Activated CD4-positive, alpha-beta T cell treated with anti-CD3 and anti-CD28 coated beads, Interleukin-2, amount 50 U/mL, for 48 hours (primary cell): ENCODE measurements at places on chromosomes 16 and 17.

DNA sequence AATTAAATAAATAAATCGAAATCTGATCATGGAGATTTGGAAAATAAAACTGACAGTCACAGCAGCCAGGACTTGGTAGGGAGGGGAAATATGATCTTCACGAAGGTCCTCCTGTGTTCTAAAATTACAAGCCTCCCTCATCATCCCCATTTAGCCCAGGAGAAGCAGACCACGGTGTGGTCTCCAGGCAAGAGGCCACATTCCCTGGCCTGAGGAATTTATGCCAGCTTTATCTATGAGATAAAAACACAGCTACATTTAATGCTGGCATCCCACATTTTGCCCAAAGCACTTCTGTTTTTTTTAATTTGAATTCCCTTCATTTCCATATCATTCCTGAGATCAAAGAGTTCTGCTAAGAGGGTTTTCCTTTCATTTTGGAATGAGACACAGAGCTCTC lies 43.2 kb downstream of the ABCC12 start:
- DNase-seq = no peak

GRCh38 chr16:47872225-47872624 lies 283.6 kb downstream of the ABCC12 start:
- no peak for DNase-seq

DNA sequence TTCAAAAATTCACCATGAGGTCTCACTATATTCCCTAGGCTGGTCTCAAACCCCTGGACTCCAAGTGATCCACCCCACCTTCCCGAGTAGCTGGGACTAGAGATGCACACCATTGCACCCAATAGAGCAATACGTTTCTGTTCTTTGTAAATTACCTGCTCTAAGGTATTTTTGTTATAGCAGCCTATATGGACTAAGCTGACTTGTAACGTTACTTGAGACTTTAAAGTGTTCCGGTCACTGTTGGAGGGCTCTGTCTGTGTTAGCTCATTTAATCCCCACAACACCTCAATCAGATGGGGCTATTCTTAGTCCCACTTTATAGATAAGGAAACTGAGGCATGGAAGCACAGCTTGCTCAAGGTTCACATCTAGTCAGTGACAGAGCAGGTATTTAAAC lies 25.4 kb downstream of the IL4R start:
- no peak for DNase-seq

DNA sequence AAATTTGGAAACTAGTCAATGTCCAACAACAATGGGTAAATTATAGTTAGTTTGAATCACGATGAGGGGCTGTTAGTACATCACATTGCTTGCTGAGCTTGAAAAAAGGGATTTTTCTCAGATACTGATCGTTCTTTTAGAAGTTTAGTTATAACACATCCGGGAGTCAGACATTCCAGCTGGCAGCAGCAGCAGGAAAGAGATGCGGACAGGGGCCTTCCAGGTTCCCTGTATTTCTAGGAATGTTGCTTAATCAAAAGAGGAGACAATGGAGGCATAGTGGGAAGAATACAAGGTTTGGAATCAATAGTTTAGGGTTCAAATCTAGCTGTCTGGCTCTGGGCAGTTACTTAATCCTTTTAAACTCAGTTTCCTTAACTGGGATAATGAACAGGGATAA lies 27.8 kb downstream of the CDK5R1 start:
- DNase-seq = no peak

- DNase-seq = no peak
Measured at GRCh38 chr16:4874666-4875065, 27.4 kb downstream of the UBN1 start.

DNA sequence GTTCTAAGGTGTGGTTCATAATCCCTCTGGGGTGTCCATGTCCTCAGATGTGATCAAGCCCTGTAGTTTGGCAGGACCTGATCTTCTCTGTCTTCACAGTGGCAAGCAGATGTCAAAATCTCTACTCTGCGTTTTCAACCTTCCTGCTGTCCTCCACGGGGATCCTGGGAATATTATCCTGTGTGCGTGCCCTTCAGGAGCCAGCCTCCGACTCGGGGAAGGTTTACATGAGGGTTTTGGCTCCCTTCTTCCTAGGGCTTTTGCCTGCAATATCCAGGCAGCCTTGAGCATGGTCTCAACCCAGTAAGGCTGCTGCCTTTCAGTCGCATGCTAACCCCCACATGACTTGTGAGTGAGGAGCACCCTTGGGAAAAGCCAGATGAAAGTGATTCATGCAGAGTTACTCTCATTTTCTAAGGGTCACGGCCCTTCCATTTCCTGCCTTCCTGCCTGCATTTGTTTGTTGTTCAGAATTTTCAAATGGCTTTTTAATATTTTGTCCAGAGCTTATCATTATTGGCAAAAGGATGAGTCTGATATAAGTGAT lies 202.2 kb upstream of the CHMP6 start:
- DNase-seq = peak; percentile 52

DNA sequence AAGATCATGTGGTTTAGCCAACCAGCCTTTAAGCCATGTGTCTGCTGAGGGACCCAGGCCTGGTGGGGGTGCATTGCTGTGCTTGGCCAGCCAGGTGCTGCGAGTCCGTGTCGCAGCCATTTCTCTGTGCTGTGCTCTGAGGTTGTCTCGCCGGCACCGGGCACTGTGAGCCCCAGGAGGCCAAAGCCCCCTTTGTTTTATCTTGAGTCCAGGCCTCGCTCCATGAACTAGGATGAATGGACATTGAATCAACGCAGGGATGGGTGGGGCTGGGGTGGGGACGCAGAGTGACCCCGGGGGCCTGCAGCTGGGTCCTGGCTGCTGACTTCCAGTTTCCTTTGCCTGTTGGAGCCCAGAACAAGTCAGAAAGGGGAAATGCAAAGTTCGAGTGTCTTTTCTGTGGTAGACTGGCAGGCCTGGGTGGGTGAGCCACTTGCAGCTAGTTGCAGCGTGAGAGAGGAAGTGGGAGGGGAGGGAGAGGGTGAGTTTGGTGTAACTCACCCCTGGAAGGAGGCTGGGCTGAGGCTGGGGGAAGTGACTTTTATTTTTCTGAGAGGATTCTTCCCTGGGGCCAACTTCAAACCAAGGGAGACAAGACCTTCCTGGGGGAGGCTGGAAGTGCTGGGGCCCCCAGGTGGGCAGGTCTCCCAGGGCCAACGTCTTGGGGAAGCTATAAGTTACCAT lies 324.7 kb downstream of the SEC14L1 start:
- DNase-seq = peak; percentile 83

DNA sequence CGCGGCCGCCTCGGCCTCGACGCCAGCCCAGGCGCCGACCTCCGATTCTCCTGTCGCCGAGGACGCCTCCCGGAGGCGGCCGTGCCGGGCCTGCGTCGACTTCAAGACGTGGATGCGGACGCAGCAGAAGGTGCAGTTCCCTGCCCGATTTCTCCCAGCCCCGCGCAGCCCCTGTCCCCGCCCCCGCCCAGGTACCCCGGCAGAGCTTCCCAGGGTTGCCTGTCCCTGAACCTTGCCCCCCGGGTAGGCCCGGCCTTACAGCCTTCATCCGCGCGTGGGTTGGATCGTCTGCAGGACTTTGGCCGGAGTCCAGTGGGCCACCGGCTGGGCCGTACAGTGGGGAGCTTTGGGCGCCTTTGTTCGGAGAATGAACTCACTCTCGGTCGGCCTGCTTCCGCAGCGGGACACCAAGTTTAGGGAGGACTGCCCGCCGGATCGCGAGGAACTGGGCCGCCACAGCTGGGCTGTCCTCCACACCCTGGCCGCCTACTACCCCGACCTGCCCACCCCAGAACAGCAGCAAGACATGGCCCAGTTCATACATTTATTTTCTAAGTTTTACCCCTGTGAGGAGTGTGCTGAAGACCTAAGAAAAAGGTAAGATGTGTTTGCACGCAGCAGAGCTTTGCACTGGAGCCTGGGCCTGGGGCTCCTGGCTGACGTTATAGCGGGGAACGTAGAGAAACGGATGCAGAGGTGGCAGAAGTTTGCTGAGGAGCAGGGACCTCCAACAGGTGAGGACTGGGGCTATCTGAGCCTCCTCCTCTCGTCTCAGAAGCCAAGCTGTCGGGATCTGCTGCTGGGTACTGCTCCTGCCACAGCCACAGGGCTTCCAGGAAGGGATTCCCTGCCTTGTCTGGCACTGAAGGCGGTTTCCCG lies 593 bp downstream of the GFER start:
- no peak for DNase-seq

DNA sequence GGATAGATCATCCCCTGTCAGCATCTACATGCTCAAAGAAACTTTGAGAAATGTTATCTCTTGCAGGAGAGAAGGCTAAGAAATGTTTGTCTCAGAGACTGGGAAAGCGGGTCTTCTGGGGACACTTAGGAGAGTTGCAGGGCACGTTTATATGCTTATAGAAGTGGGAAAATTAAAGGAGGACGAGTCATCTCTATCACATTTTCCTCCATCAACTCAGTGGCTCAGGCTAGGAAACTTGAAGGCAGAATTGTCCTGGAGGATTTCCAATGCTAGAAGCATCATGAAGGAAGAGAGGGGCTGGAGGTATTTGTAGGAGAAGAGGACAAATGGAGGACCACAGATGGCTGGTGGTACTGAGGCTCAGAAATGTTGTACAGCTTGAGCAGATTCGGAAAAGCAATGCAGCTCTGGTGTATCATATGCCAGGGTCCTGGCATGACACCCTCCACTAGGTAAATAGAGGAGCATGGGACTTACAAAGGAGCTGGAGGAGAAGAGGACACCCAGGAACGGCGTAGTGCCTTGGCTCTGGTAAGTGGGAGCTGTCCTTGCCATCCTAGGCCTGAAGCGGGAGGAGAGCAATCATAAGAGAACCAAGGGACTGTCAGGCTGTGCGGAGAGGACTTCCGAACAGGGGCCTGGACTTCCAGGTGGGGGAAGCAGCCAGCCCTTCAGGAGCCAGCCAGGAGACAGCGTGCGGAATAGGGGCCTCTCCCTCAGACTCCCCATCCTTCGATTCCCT lies 4.5 kb upstream of the HS3ST3B1 start:
- no peak for DNase-seq
